ENCODE measurements at places on chromosomes 3 and 15. TPM values are rescaled to one million over a fixed set of nuclear protein-coding genes. Genes with fewer than 3 reads are reported as not detected.

The P2RY13 gene
- total RNA-seq = not detected

The MESP1 gene
- 0.15 TPM for total RNA-seq

The ISL2 gene
- total RNA-seq = 0.99 TPM

The ACTC1 gene
- total RNA-seq = 90.0 TPM

The LRTM1 gene
- total RNA-seq = not detected

The NR1I2 gene
- total RNA-seq = 0.28 TPM

The DUOXA1 gene
- not detected for total RNA-seq

The CNTN3 gene
- total RNA-seq = 0.13 TPM

The SLC24A5 gene
- not detected for total RNA-seq

The GNB4 gene
- 29.2 TPM for total RNA-seq

The PGBD4 gene
- 0.76 TPM for total RNA-seq

GRCh38 chr3:27847697-27848096, 125.6 kb upstream of the EOMES start:
- DNase-seq = no peak
- no peaks in the 10 kb centered on the region for H3K27me3 ChIP-seq
- H3K36me3 ChIP-seq = no peaks in the 10 kb centered on the region
- H3K4me1 ChIP-seq = no peaks in the 10 kb centered on the region
- H3K27ac ChIP-seq = no peak overlapping the region
- no peak overlapping the region for H3K4me3 ChIP-seq

DNA sequence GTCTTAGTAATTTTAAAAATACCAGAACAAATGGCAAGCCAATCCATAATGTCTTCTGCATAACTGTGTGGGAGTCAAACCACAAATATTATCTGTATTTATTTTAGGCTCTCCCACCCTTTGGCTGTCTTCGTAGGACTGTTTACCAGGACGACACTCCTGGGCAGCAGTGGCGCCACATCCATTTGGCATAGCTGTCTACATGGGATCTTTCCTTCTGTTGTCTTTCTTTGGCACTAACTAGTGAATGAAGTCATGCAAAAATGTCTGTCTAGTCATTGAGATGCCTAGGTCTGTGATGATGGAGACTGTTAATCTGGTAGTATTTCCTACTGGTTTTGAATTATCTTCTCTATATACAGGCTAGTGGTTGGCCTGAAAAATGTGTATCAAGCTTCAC, 54.0 kb upstream of the CHMP2B start:
- H3K4me3 ChIP-seq = no peak overlapping the region
- DNase-seq = no peak
- no peaks in the 10 kb centered on the region for H3K27me3 ChIP-seq
- no peak overlapping the region for H3K27ac ChIP-seq
- H3K4me1 ChIP-seq = no peaks in the 10 kb centered on the region

GRCh38 chr3:123739754-123740153, 144.4 kb downstream of the MYLK start:
- no peak overlapping the region for H3K27ac ChIP-seq
- no peaks in the 10 kb centered on the region for H3K36me3 ChIP-seq
- no peak for DNase-seq

DNA sequence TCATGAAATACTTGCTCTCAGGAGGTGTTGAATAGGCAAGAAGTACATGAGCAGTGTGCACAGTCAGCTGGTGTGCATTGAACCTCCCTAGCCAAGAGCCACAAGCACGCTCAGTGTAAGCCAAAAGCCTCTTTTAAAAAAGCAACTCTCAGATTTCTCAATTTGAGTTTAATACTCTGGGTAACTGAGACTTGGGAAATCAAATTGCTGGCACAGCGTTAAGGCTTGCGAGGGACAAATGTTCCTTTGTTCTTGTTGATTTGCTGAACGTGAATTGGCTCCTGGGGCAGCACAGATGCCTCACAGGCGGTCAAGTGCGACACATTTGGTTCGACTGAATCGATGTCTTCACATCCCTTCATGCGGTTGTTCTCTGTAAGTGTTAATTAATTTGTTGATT, at the start of gene FAM240A:
Gene FAM240A, plus strand, starts transcription at position 202 of the 400 bp plus-strand sequence. Its CDS starts 159 bp downstream, at position 361.
- DNase-seq = no peak
- peaks cover 6% of the 10 kb centered on the region for H3K4me1 ChIP-seq
- no peaks in the 10 kb centered on the region for H3K27me3 ChIP-seq
- H3K36me3 ChIP-seq = no peaks in the 10 kb centered on the region
- no peak within 1 kb of the TSS for H3K4me3 ChIP-seq

- no peaks in the 10 kb centered on the region for H3K4me1 ChIP-seq
- H3K27me3 ChIP-seq = no peaks in the 10 kb centered on the region
- H3K27ac ChIP-seq = no peak overlapping the region
Measured at GRCh38 chr15:76626611-76627010, 278.5 kb downstream of the SCAPER start.

- H3K36me3 ChIP-seq = no peaks in the 10 kb centered on the region
- H3K27ac ChIP-seq = no peak overlapping the region
- no peaks in the 10 kb centered on the region for H3K4me1 ChIP-seq
- DNase-seq = no peak
- H3K27me3 ChIP-seq = no peaks in the 10 kb centered on the region
Measured at GRCh38 chr3:40055956-40056355, 246.5 kb downstream of the MYRIP start.

DNA sequence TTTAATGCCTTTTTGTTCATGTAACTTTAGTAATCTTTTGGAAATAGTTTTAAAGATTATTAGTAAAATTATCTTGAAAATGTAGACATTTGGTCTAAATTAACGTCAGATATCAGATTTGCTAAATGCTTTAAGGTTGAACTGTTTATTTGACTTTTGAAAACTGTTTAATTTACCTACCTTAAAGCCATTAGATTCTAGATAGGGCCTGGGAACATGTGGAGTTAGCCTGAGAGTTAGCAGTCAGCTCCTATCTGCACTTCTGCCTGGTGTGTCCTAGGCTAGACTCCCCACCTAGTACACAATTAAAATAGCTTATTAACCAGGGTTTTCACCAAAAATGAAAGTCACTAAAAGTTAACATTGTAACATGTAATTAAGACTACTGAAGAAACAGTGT, 53.7 kb upstream of the CFAP20DC start:
- peaks cover 3% of the 10 kb centered on the region for H3K4me1 ChIP-seq
- no peaks in the 10 kb centered on the region for H3K36me3 ChIP-seq

DNA sequence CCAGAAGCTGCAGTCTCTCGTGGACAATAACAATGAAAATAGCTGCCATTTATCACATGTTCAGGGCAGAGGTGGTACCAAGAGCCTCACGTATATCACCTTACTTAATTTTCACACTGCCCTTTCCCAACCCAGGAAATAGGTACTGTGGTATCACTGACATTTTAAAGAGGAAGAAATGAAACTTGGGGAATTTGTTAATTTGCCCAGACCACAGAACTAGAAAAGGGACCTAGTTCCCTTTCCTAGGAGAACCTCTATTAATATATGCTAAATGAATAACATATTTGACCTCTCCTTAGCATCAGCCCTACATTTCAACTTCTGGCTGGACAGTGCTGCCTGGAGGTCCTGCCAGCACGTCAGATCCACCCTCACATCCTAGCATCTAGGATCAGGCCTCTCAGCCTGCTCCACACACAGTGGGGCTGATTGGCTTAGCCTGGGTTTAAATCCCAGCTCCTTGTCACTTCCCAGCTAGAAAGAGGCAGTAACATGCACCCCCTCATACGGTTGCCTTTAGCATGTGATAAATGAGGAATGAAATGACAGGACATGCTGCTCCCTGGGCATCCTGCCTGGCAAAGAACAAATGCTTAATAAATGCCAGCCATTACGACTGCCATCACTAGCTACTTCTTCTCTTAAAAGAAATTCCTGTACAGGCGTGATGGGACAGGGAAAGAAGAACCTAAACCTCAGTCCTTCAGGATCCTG, 95.1 kb upstream of the TNFAIP8L3 start:
- no peak overlapping the region for H3K4me3 ChIP-seq
- H3K36me3 ChIP-seq = no peaks in the 10 kb centered on the region
- no peaks in the 10 kb centered on the region for H3K27me3 ChIP-seq
- H3K4me1 ChIP-seq = no peaks in the 10 kb centered on the region
- H3K27ac ChIP-seq = no peak overlapping the region

DNA sequence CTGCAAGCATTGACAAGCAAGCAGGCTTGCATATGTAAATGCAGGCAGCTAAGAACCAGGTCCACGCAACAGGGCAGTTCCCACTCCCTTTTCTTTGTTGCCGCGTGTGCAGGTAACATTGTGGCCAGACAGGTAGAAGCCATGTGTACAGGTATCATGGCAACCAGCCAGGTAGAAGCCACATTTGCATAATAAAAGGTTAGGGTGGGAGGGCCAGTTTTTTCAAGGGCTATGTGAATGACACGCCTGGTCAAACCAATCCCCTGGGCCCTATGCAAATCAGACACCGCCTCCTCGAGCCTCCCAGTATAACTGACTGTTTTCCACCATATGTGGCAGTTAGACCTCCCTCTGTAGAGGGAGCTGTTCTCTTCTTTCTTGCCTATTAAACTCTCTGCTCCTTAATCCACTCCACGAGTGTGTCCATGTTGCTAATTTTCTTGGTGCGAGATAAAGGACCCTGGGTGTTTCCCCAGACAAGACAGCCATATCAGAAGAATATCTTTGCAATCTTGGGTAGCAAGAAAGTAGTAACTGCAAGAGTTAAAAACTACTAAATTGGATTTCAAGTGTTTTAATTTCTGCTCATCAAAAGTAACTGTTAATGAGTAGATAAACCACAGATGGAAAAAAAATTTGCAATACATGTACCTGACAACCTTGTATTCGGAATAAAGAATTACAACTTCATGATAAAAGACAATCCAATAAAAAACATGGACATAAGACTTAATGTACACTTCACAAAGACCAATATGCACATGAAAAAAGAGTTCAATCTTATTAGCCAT, 21.8 kb downstream of the PCOLCE2 start:
- peaks cover 27% of the 10 kb centered on the region for H3K4me1 ChIP-seq
- no peak overlapping the region for H3K4me3 ChIP-seq
- no peak overlapping the region for H3K27ac ChIP-seq
- no peaks in the 10 kb centered on the region for H3K27me3 ChIP-seq

DNA sequence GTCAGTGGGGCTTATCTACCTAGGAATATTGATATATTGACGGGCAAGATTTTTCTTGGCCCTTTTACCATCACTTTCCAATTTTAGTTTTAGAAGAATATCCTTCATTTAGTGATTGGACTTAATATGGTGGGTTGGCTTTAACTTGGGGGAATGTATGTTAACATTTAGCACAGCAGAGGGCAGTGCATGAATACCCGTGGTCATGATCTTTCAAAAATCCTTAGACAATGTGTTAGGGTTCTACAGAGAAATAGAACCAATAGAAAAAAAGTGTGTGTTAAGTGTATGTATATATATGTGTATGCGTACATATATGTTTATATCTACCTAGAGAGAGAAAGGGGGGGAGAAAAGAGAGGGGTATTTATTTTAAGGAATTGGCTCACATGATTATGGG, 36.9 kb downstream of the GPR171 start:
- no peak for DNase-seq
- H3K27me3 ChIP-seq = no peaks in the 10 kb centered on the region
- H3K4me1 ChIP-seq = no peaks in the 10 kb centered on the region
- H3K4me3 ChIP-seq = no peak overlapping the region
- H3K27ac ChIP-seq = no peak overlapping the region
- H3K36me3 ChIP-seq = peaks cover 2% of the 10 kb centered on the region

GRCh38 chr3:34346656-34347055, 548.2 kb downstream of the PDCD6IP start:
- no peaks in the 10 kb centered on the region for H3K4me1 ChIP-seq
- no peak overlapping the region for H3K27ac ChIP-seq
- H3K27me3 ChIP-seq = no peaks in the 10 kb centered on the region
- no peaks in the 10 kb centered on the region for H3K36me3 ChIP-seq
- DNase-seq = no peak
- no peak overlapping the region for H3K4me3 ChIP-seq

GRCh38 chr15:97652041-97652440, 308.5 kb upstream of the ARRDC4 start:
- H3K27ac ChIP-seq = no peak overlapping the region
- H3K4me1 ChIP-seq = no peaks in the 10 kb centered on the region
- H3K4me3 ChIP-seq = no peak overlapping the region
- no peak for DNase-seq

DNA sequence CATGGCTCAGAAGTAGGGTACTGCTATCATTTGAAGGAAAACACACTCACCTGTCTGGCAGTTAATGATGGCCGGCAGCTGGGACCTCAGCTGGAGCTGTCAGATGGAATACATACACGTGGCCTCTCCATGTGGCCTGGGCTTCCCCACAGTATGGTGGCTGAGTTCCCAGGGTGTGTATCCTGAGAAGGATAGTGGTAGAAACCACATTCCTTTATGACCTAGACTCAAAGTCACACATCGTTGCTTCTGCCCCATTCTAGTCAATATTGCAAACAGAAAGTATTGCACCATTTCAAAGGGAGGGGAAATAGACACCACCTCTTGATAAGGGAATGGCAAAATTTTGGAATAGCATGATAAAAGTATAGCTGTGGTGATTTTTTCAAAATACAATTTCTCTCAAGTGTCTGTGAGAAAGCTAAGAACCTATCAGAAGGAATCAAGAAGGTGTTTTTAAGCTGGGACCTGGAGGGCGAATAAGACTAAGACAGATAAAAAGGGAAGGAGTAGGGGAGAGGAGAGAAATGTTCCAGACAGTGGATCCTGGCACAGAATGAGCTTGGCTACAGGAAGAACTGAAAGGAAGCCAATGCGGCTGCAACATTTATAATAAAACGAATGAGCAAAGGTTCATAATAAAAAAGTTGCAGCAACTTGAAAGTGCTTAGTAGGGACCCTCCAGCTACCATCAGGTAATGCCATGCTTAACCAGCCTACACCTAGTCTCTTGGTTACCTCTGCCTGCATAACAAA, 40.1 kb upstream of the GALNT15 start:
- DNase-seq = no peak
- H3K27ac ChIP-seq = no peak overlapping the region
- H3K36me3 ChIP-seq = no peaks in the 10 kb centered on the region
- no peak overlapping the region for H3K4me3 ChIP-seq

DNA sequence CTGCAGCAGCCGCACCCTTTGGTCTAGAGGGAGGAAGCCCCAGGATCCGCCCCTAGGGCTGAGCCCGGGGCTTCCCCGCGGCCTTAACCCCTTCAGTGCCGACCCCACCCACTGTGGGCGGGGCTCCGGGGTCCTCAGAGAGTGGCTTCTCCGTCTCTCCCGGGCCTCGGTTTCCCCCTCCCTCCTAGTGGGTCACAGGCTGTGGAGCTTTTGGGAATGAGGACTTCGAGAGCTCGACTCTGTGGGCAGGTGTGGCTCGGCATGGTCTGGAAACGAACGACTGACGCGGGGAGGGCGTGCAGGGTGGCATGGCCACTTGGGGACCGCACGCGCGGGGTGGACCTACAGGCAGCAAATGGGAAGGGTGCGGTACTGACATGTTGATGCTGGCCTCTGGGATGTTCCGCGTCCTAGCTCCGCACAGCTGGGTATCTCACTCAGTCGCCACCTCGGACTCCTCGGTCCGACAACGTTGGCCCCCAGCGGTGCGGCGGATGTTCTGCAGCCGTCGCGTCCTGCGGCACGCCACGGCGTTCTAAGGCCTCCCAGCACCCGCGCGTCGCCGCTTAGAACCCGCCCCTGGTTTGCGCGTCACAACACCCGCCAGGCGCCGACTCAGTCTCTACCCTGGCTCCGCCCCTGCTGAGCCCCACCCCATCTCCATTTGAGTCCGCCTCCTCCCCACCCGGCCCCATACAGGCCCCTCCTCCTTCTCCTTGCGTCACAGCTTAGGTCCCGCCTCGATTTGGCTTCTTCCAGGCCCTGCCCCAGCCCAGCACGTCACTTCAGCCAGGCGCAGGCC, at the start of the genes HYAL3 and NAA80:
Gene HYAL3, minus strand, starts transcription at position 570 of the 802 bp plus-strand sequence. CDS start 3,803 bp downstream, outside the sequence.
Gene NAA80, minus strand, starts transcription at position 570 of the 802 bp plus-strand sequence. CDS start 1,942 bp downstream, outside the sequence.
- H3K27ac ChIP-seq = peak within 1 kb of the TSS; percentile 61
- H3K36me3 ChIP-seq = no peaks in the 10 kb centered on the region
- H3K4me3 ChIP-seq = peak within 1 kb of the TSS; percentile 72

GRCh38 chr3:11165476-11165875, 11.2 kb downstream of the HRH1 start:
- H3K27me3 ChIP-seq = no peaks in the 10 kb centered on the region
- no peaks in the 10 kb centered on the region for H3K4me1 ChIP-seq
- H3K36me3 ChIP-seq = no peaks in the 10 kb centered on the region
- no peak overlapping the region for H3K27ac ChIP-seq
- H3K4me3 ChIP-seq = no peak overlapping the region
- no peak for DNase-seq

All from H1 (cell line).